A172 (cell line): ENCODE measurements at places on chromosomes 1 and 21. TPM values are rescaled to one million over a fixed set of nuclear protein-coding genes. Genes with fewer than 3 reads are reported as not detected.

GRCh38 chr21:35395728-35396127 lies 346.6 kb upstream of the RUNX1 start:
- peak; percentile 74 for DNase-seq

GRCh38 chr1:30172299-30172694 lies 551.1 kb downstream of the MATN1 start:
- DNase-seq, result no peak

DNA sequence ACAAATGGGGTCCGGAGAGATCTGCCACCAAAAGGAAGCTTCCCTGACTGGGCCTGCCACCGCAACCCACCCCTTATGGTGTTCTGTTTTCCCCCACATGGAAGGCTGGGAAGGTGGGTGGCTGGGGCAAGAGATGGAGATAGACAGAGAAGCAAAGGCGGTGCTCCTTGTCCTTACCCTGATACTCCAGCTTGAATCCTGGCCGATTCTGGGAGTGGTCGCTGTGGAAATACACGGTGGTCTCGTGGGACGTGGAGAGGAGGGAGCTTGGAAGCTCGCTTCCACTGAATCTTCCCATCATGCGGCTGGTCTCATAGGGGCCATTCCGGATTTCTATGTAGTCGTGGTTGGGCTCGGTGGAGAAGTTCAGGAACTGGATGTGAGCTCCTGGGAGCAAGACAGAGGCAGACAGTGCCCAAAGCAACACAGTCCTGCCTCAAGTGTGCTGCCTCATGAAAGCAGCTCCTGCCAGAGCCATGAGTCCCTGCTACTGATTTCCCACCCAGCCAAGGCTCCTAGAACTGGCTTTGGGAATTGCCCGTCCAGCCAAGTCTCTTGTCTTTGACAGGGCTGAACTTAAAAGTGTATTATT lies 138.5 kb downstream of the ZSCAN20 start:
- DNase-seq, result no peak

DNA sequence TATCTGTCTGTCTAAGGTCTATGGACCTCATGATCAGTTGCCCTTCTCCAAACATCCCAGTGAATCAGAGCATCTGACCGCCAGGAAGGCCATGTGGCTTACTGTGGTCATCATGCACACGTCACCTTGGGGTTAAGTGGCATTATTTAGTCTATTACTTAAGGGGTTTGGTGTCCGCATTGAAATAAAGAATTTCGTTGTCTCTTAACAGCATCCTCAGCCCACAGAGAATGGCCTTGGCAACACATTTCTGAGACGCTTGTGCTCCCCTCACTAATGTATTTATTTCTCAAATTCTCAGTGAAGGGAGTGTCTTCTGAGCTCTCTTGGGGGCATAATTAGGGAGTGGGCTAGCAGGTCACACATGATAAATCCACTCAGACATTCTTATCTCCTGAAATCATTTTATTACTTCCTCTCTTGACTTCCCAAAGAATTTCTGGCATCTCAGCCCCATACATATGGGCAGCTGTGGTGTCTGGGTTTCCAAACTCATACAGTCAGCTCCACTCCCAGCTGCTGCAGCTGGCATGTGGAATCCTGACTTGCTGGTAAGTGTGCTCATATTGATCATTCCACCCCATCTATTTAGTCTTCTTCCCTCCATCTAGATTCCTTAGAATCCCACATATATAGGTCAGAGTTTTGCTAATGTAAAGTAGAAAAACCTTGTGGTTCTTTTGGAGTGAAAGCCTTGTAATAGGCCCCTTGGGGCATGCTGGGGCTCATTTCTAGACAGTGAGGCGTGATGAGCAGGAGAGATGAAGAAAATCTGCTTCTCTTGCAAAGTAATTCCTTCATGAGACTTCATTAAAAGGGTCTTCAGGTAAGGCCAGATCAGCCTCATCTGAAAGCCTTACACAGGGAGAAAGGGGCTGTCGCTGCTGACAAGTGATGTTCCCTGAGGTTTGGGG lies 110.5 kb downstream of the HHAT start:
- DNase-seq, result peak; percentile 100

DNA sequence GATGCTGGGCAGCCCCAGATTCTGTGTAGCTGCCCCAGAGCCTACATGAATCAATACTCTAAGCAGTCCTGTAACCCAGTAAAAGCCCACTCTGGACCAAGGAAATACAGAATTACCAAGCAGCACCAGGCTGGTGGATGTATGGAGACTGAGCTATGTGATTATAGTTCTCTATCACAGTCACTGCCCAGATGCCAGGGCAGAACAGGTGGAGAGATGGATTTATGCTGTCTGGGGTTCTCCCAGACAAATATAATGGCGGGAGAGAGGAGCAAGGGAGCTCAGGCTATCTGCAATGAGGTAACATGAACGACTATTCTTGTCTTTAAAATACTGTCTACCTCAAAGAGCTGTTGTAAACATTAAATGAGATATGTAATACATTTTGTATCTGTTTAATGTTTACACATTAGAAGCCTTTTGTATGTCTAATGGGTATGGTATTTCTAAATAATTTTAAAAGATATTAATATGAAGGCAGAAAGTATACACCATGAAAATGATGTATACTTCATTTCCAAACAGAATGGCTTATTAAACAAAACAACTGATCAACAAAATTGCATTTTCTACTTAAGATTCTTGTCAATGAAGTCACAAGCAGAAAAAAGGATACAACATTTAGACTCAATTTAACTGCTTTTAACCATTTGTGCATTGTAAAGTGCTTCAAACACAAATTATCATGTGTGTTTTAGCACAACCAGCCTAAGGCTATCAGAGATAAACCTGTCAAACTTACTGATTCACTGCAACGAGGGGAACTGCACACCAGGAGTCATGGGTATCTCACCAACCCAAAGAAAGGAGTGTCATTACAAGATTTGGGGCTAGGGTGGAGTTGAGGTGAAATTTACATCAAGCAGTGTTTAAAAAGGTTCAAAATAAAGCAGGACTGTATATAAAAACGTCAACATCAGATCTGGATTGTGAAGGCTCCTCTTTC lies 3.0 kb downstream of the SDE2 start:
- DNase-seq, result no peak

GRCh38 chr1:47482786-47483185 lies 44.9 kb downstream of the FOXD2 start:
- DNase-seq, result no peak

- DNase-seq, result no peak
Observed at GRCh38 chr1:173448945-173449344, 28.2 kb upstream of the PRDX6 start.

The ARHGAP29 gene
- total RNA-seq, result 14.1 and 15.4 TPM in 2 replicates

The BTBD8 gene
- total RNA-seq, result 2.4 and 3.4 TPM in 2 replicates

The EPS8L3 gene
- total RNA-seq, result not detected in 2 replicates

The CD247 gene
- total RNA-seq, result 0.26 TPM in 1 of 2 replicates, not detected in the other

The ADGRB2 gene
- 11.3 and 20.9 TPM in 2 replicates for total RNA-seq

The CSF3R gene
- total RNA-seq, result not detected in 2 replicates

The OR14K1 gene
- not detected in 2 replicates for total RNA-seq

The TTC22 gene
- total RNA-seq, result not detected in 2 replicates

The SHISAL2A gene
- total RNA-seq, result not detected in 2 replicates
